Mesenchymal stem cell (in vitro differentiated cells and primary cell): ENCODE measurements at places on chromosomes 1 and 21.

DNA sequence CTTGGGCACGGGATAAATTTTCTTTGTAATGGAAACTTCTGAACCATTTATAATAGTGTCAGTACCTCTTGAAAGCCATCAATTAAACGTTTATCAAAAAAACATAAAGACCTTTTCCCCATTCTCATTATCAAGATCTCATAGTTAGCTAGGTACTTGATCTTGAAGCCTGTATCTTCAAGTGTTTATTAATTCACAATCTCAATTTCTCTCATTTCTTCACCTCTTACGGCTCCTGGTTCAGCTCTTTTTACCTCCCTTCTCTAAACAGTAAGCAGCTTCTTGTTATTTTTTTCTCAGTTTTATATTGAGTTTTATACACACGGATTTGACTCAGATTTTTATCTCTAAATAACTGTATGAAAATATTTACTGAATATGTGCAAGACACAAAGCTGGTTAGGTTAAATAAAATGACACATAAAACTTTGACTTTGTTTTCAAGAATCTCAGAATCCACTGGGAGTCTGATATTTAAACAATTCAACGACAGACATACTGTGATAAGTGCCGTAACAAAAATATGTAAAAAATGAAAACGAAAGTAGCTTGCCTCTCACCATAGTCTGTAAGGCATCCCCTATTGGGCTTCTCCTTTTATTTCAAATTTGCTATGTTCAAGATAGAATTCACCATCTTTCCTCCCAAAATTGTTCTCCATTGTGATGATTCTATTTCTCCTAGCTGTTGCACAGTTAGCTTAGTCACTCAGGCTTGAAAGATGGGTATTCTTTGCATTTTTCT, 411.6 kb upstream of the ZRANB2 start:
- DNase-seq = no peak

GRCh38 chr1:11930571-11931445, 3.7 kb upstream of the PLOD1 start:
- no peak for DNase-seq

DNA sequence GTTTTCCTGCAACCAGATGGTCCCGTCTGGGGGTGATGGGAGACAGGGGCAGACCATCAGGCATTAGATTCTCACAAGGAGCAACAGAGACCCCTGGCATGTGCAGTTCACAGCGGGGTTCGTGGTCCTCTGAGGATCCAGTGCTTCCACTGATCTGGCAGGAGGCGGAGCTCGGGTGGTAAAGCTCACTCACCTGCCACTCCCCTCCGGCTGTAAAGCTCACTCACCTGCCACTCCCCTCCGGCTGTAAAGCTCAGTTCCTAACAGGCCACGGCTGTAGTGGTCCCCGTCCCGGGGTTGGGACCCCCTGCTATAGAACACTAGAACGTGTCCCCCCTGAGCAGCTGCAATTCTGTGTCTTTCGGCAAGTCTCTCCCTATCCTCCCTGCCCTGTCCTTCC, 4.6 kb downstream of the KRTAP10-12 start:
- DNase-seq = no peak

DNA sequence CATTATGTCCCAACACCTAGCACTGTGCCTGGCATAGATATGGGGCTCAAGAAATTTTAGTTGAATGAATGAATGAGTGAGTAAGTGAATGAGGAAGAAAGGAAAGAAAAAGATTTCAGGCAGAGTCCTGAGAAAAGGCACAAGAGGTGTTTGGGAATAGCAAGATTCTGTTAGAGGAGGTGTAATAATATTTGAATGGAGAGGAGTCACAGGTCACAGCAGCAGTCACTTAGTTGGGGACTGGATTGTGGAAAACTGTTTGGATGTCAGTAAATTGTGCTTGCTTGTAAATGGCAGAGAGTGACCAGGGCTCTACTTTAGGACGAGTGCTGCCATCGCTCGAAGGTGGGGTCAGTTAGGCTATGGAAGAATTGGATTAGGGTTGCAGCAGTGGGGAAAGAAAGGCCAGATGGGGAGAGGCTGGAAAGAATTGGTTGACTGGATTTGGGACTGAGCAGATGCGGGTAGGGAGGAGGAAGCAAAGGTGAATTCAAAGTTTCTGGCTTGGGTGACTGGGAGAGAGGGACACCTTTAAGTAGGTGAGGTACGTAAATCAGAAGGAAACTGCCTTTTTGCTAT, 9.3 kb downstream of the CDC14A start:
- DNase-seq = no peak

DNA sequence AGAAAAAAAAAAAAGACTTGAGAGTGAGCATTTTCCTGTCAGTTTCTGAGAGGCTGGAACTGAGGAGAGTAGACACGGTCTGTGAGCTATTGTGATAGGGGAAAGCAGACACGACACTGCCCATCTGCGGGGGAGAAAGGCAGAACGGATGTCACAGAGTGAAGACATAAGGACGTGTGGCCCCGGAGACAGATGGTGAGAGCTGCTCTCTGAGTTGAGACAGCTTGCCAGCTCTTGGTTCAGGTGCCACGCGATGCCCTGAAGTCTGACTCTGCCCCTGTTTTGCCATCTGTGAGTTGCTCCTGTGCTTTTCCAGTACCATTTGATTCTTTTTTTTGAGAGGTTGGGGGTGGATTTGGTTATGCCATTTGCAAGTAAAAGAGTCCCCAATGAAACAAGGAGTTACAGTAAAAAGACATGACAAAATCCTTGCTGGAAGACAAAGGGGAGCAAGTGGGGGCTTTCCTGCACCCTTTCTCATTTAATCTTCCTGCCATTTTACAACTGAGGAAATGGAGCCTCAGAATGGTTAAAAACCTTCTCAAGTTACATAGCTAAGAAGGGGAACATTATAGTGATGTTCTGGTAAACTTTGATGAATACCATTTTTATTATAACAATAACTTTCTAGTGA, 128.9 kb upstream of the DNAH14 start:
- no peak for DNase-seq

- DNase-seq = no peak
These were observed 78.6 kb upstream of the CSF3R start for GRCh38 chr1:36561361-36561724.

GRCh38 chr1:56404066-56404465, 175.3 kb downstream of the PLPP3 start:
- DNase-seq = no peak

DNA sequence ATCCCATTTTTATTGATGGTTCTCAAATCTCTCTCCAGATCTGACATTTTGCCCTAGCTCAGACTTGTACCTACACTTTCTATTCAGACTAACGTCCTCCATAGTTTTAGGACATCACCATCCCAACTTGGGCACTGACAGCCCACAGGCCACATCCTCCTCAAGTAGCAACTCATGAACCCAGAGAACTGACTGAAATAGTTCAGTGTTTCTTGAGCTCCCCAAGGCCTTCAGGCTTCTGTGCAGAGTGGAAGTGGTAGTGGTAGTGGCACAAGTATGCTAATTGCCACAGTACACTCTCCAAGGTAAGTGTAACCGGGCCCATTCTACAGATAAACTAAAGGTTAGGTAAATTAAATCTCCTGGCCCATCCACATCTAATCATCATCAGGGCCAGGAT, 112.6 kb downstream of the SLC45A1 start:
- no peak for DNase-seq

DNA sequence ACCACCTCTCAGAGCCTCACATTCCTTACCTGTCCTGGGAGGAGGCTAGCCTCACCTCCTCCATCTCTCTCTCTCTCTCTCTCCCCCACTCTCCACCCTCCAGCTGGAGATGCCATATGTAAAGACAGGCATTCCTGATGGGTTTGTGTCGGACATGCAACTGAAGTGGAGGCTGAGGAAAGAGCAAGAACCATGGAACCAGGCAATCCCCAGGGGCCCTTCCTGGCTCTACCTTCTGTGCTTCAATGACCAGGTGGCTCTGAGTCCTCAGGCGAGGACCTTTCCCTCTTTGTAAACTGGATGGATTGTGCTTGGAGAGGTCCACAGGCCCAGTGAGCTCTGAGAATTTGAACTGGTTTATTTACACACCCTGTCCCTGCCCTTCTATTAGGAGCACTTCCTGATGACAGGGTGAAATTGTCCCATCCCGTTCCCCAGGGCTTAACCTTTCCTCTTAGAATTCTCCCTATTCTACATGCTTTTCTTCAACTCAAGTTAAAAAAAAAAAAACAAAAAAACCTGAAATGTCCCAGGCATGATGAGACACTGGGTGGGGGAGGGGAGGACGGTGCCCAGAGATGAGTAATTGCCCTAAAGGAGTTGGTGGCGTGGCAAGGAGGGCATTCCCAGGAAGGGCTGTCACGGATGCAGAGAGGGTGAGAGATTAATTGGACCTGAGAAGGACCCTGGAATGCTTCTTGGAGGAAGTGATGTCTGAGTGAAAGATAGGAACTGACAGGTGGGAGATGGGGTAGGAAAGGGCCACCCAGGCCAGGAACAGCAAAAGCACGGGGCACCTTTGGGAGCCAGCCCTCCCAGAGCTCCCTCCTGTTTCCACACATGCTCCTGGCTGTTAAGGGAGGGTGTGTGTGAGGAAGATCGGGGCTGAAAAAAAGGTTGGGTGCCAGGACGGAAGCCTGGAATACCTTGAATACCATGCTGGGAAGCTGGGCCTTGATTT, 50.2 kb upstream of the WASF2 start:
- DNase-seq = peak; percentile 83

GRCh38 chr1:94827434-94827833, 7.3 kb downstream of the SLC44A3 start:
- DNase-seq = no peak

DNA sequence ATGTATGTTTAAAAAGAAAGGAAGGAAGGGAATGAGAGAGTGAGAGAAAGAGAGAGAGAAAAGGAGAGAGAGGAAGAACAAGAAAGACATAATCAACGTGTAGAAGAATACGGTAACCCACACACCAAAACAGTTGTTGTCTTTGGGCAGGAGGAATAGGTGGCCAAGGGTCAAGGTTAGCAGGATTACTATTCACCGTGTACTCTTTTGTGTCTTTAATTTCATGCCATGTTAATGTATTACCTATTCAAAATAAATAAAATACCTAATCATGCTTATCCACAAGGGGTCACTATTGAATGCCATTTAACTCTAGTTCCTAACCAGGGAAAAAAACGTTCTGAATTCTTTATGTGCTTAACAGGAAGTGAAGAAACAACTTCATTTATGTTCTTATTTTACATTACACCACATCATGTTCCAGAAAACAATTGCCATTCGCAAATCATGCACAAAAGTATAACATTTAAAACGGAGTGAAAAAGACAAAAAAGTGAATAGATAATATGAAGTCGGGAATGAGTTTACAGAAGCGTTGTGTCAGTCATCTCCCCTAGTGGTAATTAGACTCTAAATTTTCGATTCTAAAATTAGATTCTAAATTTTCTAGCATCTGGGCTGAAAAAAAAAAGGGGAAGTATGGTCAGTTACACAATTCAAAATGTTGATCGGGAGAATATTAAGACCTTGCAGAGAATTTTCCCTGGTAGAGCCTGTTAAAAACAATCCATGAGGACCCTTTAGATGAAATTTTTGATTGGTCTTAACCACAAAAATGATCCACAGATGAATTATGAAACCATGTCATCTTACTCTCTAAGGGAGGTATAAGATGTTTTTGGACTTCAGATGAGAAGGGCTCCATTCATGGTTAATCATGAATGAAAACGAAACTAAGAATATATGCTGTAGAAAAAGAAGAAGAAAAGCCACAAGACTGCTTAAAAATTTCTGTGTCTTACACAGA, 700 bp upstream of the KMO start:
- peak; percentile 79 for DNase-seq

DNA sequence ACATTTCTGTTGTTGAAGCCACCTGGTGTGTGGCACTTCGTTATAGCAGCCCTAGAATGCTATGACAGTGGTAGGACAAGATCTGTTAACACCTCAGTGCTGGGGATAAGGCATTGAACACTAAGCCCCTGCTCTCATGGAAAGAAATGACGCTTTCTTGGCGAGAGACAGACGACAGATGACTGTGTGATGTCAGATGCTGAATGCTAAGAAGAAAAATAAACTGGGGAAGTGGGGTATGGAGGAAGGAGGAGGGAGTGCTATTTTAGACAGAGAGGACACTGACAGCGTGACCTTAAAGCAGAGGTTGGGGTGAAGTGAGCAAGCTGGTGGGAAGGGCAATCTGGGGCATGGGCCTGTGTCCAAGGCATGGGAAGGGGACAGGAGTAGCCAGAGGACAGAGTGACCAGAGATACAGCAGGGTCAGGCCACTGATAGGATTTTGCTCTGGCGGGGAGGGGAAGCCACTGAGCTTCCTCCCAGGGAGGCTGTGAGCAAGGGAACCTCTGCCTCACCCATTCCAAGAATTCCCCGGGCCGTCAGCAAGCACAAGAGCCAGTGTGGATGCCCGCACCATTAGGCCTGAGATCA, 15.2 kb downstream of the DOP1B start:
- DNase-seq = no peak

GRCh38 chr1:227845519-227845918, 30.0 kb downstream of the PRSS38 start:
- no peak for DNase-seq

DNA sequence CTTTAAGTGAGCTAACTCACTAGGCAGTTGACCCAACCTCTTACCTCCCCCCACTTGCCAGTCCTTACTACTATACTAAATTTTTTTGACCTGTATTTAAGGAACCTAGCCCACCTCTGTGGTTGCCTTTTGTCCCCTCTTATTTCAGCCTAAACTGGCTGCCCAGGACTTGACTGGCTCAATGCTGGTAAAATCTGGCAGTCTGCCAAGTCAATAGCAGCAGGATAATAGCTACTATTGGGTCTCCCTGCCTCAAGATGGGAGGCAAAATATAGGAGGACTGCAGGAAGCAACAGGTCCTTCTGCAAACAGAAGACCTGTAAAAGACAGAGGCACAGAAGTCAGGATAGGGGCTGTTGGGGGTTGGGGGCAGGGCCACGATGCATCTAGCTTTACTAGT, 144.2 kb upstream of the POGK start:
- no peak for DNase-seq

DNA sequence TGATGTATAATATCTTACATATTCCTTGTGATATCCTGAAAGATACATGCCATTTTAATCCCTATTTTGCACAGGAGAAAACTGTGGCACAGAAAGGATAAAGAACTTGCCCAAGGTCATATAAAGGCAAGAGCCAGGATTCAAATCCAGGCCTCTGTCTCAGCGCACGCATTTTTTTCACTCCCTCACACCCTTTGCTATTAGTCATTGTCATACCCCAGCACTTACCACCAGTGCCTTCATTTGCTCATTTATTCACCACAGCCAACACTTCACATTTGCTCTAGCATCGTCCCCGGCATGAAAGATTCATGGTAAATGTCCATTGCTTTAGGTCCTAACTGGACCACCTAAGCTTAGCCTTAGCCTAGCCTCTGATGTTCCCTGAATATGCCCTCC, 14.2 kb downstream of the ALX3 start:
- DNase-seq = no peak

GRCh38 chr1:178784131-178784536, 59.1 kb downstream of the RALGPS2 start:
- DNase-seq = no peak

GRCh38 chr1:83761167-83762038, 237.5 kb downstream of the TTLL7 start:
- no peak for DNase-seq
